ENCODE measurements at places on chromosomes 11 and 22.

GRCh38 chr22:47335460-47335859 is 573.0 kb downstream of the TBC1D22A start:
- DNase-seq: no peak

DNA sequence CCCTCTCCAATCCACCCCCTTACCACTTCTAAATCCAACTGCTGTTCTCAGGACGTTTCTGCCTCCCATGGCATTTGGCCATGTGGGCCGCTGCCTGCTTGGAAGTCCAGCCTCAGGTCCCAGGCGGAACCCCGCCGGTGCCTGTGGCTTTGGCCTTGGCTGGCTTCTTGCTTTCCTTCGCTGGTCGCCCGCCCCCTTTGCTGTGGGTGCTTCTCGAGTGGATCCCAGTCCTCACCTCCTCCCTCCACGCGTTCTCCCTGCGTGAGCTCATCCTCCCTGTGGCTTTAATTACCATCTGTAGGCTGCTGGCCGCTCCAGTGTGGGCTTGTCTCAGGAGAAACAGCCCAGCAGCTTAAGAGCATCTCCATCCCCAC is 111.7 kb downstream of the NECTIN1 start:
- DNase-seq: no peak

GRCh38 chr11:132895340-132895739 is 637.0 kb downstream of the OPCML start:
- no peak for DNase-seq

DNA sequence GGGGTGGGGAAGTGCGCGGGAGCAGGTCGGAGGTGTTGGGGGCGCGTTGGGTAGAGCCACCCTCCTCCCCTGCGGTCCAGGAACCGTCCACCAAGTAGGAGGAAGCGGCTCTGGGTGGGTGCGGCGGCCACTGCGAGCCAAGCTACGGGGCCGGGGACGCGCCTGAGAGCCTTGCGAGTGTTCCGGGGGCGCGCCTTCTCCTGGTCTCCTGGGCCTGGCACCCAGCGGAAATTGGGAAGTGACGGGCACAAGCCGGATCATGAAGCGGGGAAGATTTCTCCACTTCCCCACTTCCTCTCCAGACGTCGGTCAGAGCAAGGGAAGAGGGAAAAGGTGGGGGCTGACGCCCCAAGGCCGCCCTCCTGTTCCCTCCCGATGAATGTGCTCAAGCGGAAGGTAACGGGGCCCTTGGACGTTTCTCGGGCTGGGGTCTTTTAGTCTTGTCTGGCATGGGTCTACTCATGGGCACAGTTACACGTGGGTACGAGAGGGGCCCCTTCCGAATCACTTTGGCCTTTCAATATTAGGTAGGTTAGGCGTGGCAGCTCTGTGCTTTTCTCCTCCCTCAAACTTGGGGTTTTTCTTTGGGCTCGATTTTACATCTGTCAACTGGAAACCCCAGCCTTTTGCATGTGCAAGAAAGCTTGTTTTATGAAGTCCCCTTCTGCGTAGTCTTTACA is 865 bp downstream of the RBM14 start:
- DNase-seq: peak; percentile 28

DNA sequence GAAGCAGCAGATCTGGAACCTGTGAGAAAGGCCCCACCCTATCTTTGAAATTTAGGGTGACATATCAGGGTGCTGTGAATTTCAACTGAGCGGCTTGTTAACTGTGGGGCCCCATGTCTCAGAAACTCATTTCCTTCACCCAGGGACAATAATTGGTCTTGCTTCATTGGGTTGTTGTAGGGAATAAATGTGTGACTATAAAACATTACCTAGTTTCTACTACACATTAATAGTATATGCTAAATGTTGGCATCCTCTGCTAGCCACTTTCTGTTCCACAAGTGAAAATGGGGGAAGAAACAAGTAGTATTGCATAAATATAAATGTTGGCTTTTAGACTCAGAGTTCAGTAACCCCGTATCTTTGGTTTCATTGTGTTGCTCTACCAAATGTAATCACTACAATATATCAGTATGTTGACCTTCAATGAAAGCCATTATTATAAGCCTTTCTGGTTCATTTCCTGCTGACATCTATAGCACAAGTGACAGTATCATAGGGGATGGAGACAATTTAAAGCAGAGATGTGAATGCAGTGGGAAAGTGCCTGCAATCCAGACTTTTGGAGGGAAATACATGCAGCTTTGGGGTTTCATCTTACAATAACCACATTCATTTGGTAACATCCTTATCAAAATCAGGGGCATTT is 905.5 kb upstream of the RAG2 start:
- DNase-seq: no peak

DNA sequence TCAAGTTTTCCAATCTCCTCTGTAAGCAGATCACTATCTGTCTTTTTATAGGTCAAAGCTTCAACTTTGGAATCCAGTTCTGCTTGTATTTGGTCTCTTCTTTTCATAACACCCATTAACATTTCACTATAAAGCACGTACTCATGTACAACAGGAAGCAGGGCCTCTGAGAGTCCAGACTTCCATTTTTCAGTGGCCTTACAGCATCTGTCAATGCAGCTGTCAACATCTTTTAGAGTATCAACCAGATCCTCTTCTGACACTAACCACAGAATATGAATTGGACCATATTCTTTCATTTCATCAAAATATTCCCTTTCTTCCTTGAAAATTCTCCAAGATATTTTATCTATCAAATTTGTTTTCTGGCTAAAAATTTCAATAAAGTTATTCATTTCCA is 24.7 kb upstream of the SLN start:
- DNase-seq: no peak

DNA sequence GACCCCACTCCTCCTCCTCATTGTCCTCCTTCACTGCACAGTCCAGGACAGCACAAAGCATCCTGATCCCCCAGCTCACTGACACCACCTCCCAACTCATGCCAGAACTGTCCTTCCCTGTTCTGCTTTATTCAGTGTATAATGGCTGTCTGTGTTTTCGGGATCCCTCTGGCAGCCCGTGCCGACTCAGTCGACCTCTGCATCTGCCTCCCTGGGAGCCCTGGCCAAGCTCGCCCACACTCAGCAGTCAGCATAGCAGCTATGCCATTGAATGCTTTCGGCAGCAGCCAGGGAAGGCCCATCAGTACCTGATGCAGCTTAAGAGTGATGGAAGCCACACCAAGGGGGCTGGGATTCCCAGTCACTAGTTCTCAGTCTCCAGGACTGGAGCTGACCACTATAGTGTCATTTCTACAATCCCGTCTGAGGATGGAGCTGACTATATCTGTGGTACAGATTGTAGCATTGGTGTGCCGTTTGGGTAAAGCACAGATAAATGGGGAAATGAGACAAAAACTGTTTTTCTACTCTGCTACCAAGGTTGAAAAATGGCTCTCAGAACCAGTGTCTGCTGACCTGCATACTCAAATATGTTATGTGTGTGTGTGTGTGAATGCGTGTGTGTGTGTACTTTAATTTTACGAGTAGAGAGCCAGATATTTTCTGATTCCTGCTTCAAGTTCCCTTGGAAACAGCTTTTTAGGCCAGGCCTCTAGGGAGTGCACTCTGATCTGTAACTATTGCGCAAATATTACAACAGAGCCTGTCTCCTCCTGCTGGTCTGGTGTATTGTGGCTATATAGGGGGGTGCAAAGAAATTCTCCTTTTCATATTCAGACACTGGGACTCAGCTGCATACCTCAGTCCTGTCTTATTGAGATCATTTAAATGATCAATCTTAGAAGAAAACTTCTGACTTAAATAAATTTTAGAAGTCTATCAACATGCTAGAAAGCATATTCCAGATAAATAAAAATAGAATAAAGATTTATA is 78.8 kb upstream of the TOP3B start:
- DNase-seq: no peak

DNA sequence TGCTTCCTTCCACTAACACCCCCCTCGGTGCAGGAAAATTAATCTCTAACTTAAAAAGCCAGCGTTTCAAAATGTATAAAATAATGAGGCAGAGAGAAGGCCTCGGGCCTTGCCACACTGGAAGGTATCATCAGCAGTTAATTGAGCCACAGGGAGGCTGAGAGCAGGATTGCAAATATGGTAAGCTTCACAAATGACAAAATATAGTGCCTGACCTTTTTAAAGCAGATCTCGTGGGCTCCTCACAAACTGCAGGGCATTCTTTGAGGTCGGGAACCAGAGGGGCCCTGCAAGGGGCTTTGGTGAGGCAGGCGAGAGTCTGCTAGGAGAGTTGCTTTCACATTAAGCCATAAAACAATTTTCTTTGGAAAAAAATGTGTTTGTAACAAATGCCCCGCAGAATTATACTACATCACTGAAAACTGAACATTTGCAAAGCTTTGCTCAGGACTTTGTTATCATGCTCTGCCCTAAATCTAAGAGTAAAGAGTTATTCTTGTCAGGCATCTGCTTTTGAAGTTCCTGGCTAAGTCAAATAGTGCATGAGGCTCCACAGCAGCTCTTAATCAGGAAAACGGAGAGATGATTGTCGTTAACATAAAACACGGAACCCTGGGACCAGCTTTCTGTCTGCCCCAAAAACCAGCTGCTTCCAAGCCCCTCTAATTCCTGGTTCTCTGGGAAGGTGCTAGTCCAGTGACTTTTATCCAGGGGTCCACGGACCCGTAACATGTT is 61.4 kb upstream of the SYT13 start:
- no peak for DNase-seq
